ENCODE measurements at places on chromosomes 2 and 18.

GRCh38 chr2:15034860-15035259 is 402.3 kb downstream of the LRATD1 start:
- no peak for DNase-seq

- DNase-seq = no peak
Measured at GRCh38 chr2:115574667-115575066, 1132.2 kb downstream of the DPP10 start.

DNA sequence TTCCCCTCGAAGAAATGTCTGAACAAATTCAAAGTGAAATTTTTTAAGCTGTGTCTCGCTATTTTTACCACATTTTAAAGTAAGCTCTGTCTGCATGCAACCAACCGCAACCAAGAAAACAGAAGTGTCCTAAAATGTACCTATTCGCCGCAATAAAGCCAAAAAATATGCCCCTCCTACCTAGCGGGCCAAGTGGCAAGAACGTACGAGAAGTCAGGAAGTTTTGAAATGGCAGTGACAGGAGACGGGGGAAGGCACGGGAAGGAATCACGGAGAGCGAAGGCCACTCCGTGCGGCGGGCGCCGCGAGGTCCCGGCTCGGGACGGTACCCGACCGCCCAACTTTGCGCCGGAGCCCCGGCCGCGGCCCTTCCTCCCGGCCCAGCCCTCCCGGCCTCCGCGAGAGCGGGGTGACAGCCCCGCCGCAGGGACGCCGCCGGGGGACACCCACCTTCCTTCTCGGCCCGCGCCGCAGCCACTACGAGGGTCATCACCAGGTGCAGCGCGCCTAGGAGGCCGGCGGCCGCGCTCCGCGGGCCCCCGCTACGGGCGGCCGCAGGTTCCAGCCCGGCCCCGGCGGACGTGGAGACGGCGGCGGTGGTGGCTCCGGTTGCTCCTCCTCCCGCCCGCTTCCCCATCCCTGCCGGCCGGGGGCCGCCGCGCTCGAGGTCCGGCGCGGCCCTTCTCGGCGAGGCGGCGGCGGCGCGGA is 568 bp downstream of the TMEM131 start:
- DNase-seq = peak; percentile 43

DNA sequence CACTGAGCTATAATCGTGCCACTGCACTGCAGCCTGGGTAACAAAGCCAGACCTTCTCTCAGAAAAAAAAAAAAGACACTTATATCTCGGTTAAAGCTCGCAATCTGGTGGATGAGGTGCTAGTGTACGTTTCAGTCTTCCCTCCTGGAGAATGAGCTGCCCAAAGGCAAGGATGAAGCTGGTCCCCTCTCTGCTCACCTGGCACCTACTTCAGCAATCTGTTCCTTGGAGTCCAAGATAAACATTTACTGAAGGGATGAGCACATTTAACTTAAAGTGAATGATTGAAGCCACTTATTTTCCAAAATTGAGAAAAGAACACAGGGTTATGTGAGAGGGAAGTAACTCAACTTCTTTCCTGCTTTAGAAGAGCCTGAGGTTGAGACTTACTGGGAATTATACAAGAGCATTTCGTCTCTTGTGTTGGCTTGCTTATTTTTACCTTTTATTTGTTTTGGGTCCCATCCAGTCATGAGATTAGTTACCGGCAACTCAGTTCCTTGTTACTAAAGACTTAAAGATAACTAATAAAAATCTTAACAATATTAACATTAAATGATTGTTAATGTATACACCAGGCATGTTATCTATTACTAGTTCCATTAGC is 33.6 kb upstream of the COLEC12 start:
- DNase-seq = no peak

DNA sequence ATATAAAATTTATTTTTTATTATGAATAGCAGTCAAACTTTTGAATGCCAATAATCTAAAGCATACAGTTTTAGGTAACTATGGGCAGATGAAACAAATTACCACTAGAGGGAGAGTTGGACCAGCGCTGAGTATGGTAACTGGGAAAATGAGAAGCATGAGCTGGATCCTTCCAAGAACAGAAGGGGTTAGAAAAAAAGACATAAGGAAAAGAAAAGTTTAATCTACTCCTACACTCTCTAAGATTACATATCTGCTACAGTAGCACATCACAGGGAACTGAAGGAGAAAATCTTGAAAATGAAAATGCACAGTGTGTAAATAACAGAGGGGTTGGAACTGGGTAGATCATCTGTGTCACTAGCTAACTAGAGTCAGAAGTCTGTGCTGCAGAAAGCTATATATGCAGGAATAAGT is 15.5 kb downstream of the REG3G start:
- DNase-seq = no peak

DNA sequence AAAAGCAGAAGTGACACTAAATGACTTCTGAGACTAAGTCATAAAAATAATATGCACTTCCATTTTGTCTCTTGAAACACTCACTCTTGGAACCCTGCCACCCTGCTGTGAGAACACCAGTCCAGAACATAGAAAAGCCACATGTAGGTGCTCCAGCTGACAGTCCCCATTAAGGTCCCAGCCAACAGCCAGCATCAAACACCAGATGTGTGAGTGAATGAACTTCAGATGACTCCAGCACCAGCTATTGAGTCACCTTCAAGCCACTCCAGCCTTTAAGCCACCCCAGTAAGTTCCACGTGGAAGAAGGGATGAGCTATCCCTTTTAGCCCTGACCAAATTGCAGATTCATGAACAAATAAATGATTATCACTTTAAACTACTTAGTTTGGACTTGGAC is 31.5 kb upstream of the LGALSL start:
- peak; percentile 7 for DNase-seq

DNA sequence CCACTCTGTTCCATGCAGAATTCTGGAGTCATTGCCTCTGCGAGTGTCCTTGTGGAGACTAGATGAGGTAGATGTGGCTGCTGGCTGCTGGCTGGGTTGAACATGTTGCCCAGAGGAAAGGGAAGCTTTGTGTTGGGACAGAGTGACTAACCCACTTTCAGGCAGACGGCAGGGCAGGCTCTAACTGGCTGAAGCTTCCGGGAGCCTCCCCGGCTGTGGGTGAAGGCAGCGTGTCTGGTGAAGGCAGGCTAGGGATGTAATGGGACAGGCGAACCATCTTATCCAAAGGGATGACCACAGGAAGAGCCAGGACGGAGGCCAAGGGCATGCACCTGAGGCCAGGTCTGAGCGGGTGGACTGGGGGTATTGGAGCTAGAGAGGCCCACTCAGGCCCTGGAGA is 16.0 kb downstream of the ASPRV1 start:
- no peak for DNase-seq

- no peak for DNase-seq
Measured at GRCh38 chr2:239587841-239588240, 187.0 kb upstream of the HDAC4 start.

All from fibroblast of skin of abdomen (primary cell).